ENCODE measurements at places on chromosomes 7 and 10.

DNA sequence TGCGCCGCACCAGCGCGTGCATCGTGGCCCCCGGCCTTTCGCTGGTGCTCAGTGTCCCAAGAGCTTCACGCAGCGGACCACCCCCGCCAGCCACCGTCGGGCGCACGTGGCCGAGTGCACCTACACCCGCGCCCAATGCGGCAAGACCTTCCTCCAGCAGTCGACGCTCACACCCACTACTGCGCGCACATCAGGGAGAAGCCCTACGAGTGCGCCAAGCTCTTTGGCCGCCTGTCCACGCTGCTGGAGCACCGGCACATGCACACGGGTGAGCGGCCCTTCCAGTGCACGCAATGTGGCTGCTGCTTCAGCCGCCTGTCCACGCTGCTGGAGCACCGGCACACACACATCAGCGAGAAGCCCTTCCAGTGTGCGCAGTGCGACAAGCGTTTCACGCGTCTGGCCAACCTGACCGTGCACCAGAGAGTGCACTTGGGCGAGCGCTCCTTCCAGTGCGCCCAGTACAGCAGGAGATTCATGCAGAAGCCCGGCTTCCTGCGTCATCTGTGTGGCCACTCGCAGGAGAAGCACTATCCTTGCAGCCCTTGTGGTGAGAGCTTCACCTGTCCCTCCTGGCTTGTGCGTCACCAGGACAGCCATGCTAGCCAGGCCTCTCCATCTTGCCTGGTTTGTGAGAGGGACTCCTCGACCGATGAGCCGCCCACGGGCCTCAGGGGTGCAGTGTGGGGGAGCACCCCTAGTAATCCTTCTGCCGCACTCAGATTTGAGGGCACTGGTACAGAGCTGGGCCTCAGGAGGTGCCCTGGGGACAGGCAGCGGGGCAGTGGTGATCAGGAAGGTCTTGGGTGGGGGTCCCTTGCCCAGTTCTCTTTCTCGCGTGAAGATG lies 32.9 kb downstream of the ZNF783 start:
- DNase-seq: no peak

DNA sequence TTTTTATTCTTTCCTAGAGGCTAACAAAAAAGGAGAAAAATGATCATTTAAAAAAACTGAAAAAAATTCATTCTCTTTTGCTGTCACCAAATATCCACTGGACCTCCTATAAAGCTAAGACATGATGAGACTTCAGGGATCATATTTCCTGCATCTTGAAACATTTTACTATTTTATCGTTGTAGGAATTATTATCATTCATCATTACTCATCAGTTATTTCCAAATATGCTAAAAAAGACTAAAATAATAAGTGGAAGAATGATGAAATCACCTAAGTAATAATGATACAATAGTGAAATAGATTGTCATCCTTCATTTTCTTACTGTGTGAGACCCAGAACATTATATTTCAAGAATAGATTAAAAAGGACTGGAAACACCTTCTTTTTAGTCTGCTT lies 28.3 kb downstream of the TAF3 start:
- no peak for DNase-seq

- DNase-seq: no peak
Observed at GRCh38 chr7:157465891-157466866, 129.4 kb downstream of the DNAJB6 start.

GRCh38 chr7:24825931-24826661 lies 68.8 kb upstream of the GSDME start:
- DNase-seq: no peak

DNA sequence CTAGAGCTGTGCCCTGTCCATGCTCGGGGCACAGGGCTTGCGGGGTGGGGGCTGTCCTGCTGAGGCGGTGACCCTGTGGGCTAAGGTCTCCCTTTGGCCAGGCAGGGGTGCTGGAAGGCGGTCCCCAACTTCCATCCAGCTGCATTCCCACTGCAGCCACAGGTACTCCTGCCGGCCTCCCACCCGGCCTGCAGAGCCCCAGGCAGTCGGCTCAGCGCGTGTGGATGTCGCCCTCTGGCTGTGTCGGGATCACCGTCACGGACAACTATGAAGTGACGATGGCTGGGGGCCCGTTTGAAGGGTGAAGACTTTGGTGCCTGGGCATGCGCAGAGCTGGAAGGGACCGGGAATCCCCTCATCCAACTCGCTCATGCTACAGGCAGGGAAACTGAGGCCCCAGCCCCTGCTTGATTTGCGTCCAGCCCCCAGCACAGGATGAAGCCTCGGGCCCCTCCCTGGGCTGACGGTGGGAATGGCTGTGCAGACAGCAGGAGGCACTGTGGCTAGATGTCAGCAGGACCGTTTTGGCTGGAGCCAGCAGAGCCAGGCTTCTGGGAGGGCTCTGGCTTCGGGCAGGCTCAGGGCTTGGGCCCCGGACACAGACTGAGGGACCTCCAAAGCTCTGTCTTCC lies 2.3 kb upstream of the TMEM184A start:
- DNase-seq: no peak

DNA sequence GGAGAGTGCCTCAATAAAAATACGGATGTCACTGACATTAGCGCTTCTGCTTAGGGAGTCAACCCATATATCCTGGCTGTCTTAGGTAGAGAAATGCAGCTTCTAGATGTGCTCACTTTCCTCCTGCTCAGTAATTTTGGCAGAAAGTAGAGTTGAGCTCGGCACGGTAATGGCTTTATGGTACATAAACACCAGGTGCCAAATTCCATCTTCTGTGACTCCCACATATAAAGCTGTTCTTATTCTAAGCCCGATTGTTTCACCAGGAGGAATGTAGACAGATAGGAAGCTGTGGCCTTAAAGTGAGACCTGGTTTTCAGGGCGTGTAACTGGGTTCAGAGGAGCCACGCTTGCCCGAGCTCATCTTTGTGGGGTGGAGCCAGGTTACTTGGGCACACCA lies 143.7 kb downstream of the CREB5 start:
- no peak for DNase-seq

DNA sequence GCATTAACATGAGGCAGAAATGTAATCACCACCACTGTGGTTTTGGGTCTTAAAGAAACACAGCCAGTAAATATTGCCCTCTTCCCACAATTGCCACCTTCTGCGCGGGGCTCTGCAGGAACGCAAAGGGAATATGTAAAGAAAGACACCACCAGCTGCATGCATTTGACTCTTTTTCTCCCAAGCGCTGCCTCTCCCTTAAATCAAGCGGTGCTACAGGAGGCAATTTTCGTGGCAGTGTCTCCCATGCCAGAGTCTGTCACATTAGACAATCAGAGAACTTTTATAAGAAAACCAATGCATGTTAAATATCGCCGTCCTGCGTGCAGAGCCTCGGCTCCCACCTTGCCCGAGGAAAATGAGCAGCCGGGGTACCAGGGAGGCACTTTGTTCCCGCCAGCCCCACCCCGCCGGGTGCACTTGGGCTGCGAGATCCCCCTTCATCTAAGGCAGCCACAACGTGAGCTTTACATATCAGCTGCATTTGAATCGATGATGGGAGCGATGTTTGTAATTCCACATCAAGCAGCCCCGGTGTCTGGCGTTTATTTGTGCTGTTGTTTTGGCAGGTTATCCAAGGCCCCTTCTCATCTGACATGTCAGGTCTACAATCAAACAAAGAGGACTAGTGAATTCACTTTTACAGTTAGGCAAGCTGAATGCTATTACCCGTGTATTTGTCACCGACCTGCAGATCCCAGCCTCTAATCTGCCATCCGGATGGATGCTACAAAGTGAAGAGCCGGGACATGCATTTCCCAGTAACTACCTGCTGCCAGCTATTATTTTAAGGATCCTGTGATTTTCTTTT lies 72.3 kb upstream of the MGMT start:
- no peak for DNase-seq

DNA sequence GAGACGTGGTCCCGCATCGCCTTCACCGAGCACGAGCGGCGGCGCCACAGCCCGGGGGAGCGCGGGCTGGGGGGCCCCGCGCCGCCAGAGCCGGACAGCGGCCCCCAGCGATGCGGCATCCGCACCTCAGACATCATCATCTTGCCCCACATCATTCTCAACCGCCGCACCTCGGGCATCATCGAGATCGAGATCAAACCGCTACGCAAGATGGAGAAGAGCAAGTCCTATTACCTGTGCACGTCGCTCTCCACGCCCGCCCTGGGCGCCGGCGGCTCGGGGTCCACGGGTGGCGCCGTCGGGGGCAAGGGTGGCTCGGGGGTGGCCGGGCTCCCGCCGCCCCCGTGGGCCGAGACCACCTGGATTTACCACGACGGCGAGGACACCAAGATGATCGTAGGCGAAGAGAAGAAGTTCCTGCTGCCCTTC lies 737 bp downstream of the CNNM2 start:
- DNase-seq: peak; percentile 32

DNA sequence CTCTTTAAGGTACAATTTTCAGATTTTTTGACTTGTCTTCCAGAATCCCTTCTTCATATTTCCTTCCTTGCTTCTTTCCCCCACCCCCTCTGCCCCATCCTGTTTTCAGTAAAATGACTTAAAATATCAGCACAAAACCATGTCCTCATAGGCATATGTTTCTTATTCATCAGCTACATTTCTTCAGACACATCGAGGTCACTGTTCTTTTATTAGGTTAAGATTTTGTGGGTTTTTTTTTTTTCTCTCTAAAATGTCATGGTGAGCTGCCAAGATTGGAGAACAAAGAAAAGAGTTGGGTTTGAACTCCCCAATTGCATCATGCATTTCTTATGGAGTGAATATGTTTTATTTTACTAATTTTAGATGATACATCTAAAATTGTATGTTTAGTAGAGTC lies 35.8 kb downstream of the LAMB4 start:
- no peak for DNase-seq

- no peak for DNase-seq
Observed at GRCh38 chr10:2476218-2476811, 591.0 kb upstream of the PFKP start.

DNA sequence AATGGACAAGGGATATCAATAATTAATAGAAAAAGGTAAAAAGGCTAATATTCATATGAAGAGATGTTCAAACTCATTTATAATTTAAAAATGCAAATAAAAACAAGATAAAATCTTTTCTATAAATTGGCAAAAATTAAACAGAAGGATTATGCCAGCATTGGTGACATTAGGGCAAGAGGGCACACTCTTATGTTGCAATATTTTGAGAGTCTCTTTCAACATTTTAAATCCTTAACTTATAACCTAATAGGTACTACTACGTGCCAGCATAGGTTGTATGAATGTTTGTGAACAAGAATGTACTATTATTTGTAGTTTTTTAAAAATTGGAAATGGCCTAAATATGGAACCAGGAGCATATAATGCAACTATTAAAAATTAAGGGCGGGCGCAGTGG lies 24.8 kb upstream of the PNLIPRP3 start:
- no peak for DNase-seq

- DNase-seq: no peak
Observed at GRCh38 chr10:104330168-104331110, 7.8 kb downstream of the ITPRIP start.

DNA sequence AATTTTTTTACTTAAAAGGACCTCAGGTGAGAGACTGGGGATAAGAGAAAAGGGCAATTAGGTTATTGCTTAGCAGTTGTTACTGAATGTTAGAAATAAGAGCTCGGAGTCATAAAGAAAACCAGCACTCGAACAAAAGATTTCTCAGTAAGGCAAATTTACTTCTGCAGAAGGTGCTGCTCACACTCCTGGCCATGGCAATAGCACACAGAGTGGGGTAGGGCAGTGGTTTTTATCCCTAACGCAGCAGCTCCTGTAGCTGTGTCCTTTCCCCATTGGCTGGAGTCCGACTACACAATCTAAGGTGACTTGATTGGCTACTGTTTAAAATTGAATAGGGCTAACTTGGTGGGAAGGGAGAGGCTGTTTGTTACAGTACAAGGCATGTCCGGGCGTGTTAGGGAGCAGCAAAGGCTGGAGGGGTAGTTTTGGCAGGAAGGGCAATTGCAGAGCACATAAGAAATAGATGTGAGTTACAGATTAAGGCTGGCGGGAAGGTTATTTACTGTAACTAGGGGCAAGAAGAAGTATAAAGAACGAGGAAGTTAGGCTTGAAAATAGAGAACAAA lies 112.1 kb downstream of the AKR1D1 start:
- DNase-seq: no peak

DNA sequence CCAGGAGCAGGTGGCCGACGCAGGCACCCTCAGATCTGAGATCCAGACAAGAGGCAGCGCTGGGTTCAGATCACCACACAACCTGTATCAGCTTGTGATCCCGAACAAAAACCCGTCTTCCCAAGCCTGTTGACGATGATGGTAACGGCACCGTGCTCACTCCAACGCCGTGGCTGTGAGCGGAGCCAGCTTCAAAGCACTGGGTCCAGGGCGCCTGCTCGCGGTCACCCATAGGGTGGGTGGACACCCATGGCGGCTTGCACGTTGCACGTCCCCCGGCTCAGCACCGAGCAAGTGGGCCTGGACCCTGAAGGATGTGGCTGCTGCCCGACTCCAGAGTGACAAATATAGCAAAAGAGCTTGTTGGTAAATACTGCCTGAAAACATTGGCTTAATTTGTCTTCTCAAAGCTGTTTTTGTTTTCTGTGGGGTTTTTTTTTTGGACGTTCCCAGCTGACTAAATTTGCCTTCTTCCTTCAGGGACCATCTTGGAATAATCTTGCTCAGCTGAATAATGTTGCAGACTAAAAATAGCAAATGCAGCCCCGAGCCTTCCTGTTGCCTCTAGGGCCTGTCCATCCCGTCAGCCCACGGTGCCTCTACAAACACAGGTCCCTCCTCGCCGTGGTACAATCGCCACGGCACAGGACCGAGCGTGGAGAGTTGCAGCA lies 41.0 kb downstream of the FOXK1 start:
- DNase-seq: no peak

DNA sequence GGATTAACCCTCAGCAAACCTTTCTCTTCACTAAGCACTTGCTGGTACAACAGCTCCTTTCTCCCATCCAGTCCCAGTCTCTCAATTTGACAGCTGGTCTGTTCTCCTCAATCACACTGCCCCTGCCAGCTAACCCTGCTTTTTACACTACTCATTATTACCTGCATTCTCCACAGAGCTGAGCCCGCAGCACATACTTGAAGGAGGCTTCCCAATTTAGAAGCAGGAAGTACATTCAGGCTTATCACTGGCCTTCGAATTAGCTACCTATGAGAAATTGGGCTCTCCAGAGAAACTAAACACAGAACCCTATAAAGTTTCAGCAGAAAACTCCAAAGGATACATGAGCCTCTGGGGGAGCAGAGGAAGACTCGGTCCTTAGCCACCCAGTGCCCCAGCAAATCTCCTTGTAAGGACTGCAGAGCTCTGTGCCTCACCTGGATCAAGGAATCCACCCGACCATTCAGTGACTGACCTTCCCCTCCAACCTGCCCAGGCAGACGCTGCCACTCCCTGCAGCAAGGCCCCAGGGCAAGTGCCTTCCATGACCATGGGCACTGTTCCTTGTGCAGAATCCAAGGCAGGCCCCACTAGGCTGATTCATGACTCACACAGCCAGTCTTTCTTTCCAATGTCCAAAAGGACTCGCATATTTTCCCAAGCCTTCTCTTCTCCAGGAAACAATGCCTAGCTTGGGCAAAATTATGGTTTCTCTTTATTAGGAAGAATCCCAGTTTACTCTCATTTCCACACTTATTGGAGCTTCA lies 68.0 kb downstream of the VOPP1 start:
- no peak for DNase-seq

- no peak for DNase-seq
Observed at GRCh38 chr10:24287559-24288195, 78.7 kb downstream of the KIAA1217 start.

GRCh38 chr7:51075681-51076580 lies 240.7 kb downstream of the COBL start:
- no peak for DNase-seq

- no peak for DNase-seq
Observed at GRCh38 chr7:38542156-38542555, 89.0 kb downstream of the AMPH start.
